Activated CD4-positive, alpha-beta T cell treated with anti-CD3 and anti-CD28 coated beads, Interleukin-10, Interleukin-2, amounts not matched to agents 100 ng/mL and 50 ng/mL, durations not matched to agents 16 hours and 8 hours (primary cell): ENCODE measurements at places on chromosomes 5 and 9.

DNA sequence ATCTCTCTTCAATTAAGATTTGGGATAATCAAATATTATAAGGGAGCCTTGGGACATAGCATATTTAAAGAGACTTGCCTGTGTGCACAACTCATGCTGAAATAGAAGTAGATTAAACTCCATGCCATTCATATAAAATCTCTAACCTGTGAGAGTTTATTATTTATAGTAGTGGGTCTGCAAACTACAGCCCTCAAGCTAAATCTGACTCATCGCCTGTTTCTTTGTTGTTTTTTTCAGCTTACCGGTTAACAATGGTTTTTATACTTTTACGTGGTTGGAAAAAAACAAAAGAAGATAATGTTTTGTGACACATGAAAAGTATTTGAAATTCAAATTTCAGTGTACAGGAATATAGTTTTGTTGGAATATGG lies 61.9 kb upstream of the GHR start:
- DNase-seq: no peak

GRCh38 chr9:36461323-36461722 lies 61.3 kb upstream of the RNF38 start:
- no peak for DNase-seq

- DNase-seq: peak; percentile 48
Measured at GRCh38 chr9:125393426-125393825, 131.8 kb downstream of the GAPVD1 start.

GRCh38 chr9:677461-678097 lies 163.9 kb upstream of the DMRT1 start:
- peak; percentile 1 for DNase-seq

DNA sequence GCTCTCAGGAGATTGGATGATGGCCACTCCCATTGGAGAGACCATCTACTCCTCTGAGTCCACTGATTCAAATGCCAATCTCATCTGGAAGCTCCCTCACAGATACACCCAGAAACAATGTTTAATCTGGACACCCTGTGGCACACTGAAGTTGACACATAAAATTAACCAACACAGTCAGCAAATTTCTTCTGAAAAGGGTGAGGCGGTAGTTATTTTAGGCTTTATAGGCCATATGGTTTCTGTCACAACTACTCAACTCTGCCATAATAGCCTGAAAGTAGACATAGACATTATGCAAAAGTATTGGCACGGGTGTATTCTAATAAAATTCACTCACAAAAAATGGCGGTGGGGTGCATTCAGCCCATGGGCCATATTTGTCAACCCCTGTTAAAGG lies 244.5 kb upstream of the VLDLR start:
- DNase-seq: no peak

GRCh38 chr5:11248966-11249365 lies 487.9 kb upstream of the DAP start:
- no peak for DNase-seq

DNA sequence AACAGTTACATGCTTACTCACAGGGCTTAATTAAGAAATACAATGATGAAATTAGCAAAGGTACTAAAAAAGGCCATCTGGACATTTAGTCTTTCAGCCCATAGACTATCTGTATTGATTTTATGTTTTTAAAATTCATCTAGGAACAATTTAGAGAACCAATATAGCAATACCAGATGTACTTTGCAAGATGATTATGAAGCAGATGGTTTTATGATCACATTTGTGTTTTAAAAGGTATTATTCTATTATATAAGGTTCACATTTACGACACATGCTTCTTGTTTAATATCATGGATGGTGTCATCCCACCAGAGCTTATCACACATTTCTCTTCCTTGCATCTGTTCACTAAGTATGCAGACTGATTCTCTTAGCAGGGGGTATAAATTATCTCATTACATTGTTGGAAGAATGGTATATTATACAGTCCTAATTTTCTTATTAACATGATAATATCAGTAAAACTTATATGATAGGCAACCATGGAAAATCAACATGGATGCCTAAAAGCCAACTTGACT lies 21.1 kb upstream of the SRFBP1 start:
- DNase-seq: no peak

DNA sequence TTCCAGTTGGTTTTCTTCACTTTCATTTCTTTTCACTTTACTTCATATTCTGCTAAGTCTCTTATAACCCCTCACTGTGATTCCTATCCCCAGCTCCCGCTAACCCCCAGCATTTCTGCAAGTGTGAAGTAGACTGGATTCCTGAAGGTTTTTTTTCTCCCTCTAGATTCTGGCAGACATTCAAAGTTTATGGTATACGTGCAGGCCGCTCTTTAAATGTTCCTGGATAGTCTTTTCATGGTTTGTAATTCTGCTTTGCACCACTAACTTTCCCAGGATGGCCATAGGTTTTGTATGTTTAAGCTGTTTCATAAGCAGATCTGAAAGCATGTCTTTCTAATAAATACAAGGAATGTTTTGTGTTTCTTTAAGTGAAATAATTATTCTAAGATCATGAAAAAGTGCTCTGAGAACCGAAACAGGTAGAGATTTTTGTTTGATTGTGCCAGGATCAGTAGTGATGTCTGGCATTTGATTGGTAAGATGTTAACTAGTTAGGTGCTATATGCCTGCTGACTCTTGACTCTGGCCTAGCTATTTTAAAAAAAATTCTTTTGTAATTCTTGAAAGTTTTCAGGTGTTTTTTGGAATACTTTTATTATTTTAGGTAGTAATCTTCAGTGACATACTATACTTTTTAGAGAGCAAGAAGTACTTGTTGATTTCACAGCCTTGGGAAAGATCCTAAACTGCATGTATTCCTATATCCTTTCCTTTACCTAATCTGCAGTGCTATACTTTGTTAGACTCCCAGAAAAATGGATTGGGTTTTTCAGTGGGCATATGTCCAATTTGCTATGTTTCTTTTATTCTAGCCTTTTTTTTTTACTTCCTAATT lies 29.7 kb downstream of the CNOT6 start:
- DNase-seq: no peak

- no peak for DNase-seq
Measured at GRCh38 chr5:137584262-137584661, 85.1 kb upstream of the SPOCK1 start.

- no peak for DNase-seq
Measured at GRCh38 chr9:90969021-90969675, 167.5 kb downstream of the SYK start.

DNA sequence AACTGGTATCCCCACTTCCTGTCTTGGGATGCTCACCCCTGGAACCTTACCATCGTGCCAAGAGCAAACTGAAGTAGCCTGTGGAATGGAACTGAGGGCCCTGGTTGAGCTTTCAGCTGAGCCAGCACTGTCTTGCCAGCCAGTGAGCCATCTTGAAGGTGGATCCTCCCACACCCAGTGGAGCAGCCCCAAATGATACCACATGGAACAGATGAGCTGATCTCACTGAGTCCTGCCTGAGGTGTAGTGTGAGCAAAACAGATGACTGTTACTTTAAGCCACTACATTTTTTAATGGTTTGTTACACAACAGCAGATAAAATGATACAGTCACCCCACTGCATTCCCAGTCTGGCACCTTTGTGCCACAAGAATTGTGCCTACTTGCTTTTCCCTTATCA lies 2.2 kb upstream of the PCYOX1L start:
- DNase-seq: peak; percentile 49

GRCh38 chr5:139443831-139444453 lies 4.6 kb upstream of the DNAJC18 start:
- peak; percentile 37 for DNase-seq

- DNase-seq: no peak
Measured at GRCh38 chr9:133476036-133476931, 2.6 kb downstream of the SLC2A6 start.

DNA sequence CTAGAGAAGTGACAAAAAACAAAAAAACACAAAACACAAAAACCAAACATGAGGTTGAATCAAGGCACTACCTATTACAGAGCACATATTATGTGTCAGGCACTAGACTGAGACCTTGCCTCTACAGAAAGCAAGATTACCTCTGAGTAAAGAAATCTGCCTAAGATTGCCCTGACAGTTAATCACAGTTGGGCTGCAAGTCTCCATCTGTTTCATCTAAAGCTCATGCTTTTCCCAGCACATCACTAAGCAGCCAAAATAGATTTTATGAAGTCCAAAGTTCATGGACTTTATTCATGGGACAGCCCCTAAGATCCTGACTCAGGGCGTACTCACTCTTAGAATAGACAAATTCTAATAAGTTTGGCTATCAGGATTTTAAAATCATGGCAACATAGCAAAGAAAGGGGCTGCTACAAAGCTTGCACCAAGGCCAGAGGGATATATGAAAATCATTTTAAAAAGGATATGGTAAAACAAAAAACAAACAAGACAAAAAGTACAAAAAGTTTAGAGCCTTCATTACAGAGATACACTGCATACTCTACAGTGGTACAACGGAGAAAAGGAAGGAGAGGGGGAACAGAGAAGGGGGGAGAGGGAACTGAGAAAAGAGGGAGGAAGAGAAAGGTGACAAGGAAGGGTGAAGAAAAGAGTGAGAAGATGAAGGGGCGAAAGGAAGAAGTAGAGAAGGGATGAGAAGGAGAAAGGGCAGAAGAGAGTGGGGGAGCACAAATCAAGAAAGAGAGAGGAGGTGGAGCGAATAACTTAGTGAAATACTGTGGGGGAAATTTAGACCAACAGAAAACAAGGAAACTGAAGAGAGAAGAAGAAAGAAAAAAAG lies 58.2 kb downstream of the RICTOR start:
- no peak for DNase-seq

GRCh38 chr5:104751969-104752368 lies 1189.4 kb upstream of the NUDT12 start:
- peak; percentile 0 for DNase-seq

- DNase-seq: no peak
Measured at GRCh38 chr5:159639590-159639989, 276.7 kb upstream of the ADRA1B start.

- DNase-seq: peak; percentile 28
Measured at GRCh38 chr9:5628183-5628529, 751 bp upstream of the RIC1 start.

DNA sequence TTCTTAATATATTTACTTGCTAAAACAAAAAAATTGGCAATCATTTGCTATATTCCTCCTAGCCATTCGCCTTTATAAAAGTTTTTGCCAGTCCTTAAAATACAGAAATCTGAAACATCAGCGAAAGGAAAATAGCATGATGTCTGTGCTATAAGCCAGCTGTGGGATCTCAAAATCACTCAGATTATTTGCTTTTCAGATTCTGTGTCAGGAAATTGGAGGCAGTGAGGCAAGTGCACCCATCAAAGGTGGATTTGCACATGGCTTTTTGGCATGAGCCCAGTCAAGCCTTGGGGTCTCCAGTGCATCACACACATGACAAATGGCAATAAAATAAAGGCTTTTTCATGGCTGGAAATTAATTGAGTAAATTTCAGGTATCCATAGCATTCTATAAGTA lies 196.8 kb upstream of the DAPK1 start:
- no peak for DNase-seq

DNA sequence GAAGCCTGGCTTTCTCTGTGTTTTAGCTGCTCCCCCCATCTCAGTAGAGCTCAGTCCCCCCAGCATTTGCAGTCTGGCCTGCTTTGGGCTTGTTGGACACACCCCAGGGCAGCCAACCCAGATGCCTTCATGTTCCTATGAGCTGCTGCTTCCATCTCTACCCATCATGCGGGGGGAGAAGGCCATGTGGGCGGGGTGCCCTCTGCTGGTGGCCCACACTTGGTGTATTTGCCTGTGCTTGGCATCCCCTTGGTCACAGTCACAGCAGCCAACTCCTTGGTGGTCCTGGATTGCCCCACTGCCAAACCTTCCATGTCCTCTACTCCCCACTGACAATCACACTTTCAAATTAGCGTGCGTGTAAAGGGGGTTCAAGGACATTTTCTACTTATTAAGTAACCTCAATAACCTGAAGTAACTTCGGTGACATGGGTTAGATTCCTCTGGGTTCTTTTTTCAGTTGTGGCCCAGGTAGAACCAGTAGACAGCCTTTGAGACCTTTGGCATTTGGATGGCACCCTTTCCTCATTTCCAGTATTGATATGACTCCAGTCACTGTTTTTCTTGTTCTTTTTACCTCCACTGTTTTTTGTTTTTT lies 42.8 kb downstream of the SNX30 start:
- DNase-seq: peak; percentile 84

GRCh38 chr5:150497274-150497988 lies 10.5 kb upstream of the NDST1 start:
- DNase-seq: no peak

DNA sequence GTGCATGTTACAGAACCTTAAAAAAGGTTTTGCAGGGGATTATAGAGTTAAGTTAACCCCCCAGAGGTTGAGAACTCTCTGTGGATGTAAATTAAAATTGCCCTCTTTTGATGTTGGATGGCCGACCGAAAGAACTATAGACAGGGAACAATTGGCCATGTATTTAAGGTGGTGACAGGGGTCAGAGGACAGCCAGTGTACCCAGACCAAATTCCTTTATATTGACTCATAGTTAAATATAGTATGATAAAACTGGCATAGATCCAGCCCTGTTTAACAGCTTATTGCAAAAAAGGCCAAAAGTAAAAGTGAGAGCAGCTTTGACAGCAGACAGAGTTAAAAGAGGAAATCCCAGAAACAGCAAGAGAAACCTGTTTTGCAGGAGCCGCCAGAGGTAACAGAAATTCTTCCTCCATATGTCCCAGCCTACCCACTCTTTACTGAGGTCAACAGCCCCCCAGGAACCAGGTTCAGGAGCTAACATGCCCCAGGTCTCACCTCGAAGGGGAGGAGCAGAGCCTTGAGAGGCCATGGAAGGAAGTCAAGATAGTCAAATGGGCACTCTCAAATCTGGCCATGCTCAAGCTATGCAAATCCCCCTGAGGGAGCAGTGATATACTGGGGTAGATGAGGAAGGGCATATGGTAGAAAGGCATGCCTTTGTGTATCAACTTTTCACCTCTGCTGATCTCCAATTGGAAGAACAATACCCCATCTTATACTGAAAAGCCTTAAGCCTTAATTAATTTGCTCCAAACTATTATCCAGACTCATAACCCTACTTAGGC lies 156.4 kb upstream of the COX7C start:
- no peak for DNase-seq

DNA sequence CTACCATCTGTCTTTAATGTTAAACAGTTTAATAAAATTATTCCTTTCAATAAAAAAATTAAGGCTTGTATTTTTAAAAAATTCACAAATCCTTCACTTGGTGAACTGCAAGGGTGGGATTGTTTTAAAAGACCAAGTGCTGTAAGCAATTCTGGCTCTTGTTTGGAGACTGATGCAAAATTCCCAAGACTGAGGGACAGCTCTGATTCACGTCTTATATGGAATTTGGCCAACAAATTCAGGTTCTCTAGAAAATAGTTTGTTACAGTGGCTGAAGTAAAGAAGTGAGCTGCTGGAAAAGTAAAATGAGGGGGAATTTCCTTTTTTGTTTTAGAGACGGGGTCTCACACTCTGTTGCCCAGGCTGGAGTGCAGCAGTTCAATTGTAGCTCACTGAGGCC lies 58.3 kb downstream of the PRELID2 start:
- no peak for DNase-seq

GRCh38 chr5:95533761-95534160 lies 21.0 kb downstream of the SKIC3 start:
- no peak for DNase-seq
